Epithelial cell of prostate (primary cell): ENCODE measurements at places on chromosomes 5 and 9.

- DNase-seq, result peak; percentile 16
These were observed 196.8 kb downstream of the PRDM9 start for GRCh38 chr5:23703940-23704855.

DNA sequence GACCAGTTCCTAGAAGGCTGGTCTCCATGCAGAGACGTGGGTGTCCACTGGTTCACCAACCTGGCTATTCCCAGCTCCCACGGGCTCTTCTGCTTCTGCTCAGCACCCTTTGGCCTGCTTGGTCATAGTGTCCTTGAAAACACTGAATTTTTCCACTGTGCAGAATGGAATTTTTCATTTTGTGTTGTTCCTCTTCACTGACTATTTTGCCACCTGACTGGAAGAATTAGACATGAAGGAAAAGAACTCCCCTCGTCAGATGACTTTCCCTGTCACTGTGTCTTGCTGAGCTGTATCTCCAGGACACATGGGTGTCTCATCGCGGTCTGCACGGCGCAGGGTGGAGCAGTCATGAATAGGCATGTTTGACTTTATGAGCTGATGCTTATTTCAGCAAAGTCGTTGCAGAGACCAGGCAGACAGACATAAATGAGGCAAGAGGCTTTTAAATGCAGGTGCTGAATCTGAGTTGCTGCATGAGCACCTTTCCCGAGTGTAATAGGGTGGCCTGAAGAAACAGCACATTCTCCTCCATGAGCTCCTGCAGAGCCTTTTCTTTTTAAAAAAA is 50.2 kb upstream of the SEMA4D start:
- peak; percentile 58 for DNase-seq

DNA sequence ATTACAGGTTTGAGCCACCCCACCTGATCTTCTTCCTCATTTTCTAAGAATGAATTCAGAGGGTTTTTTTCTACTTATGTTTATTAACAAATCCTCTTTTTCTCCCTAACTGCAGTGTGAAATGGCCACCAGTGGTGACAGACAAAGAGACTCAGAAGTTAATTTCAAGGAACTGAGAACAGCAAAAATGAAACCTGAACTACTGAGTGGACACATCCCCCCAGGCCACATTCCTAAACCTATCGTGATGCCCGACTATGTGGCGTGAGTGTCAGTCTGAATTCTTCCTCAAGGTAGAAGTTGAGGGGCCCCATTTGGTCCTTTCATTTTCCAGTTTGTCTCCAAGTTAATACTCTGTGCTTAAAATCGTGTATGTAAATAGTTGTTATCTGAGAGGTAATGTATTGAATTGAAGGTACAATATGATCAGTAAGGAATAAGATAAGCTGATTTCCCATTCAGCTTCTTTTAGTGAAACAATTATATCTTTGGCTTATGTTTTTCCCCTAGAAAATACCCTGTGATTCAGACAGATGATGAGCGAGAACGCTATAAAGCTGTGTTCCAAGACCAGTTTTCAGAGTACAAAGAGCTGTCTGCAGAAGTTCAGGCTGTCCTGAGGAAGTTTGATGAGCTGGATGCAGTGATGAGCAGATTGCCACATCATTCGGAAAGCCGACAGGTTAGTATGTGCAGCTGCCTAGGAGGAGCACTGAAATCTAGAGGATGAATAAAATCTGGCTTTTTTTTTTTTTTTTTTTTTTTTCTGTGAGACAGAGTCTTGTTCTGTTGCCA is 17.7 kb downstream of the MARVELD2 start:
- DNase-seq, result no peak

GRCh38 chr9:14314424-14314928 is 535 bp upstream of the NFIB start:
- DNase-seq, result peak; percentile 87

GRCh38 chr9:114798780-114799427 is 6.9 kb downstream of the TNFSF15 start:
- DNase-seq, result no peak

DNA sequence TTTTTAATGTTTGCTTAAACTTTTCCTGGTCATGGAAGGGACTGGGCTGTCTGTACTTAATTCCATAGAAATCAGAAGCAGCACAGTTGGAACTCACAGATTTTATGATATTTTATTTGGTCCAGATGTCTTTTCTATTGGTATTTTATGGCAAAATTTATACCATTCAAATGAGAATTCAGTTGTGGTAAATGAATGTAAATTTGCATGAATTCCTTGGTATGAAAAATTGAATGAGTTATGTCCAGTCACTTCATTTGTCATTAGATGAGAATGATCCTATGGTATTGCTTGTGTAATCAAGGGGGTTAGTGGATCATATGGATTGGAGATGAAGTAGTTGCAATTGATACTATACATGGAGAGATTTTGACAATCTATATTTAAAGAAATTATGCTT is 188.0 kb downstream of the KDM4C start:
- DNase-seq, result no peak

GRCh38 chr5:65451436-65451835 is 30.3 kb downstream of the ADAMTS6 start:
- DNase-seq, result no peak

DNA sequence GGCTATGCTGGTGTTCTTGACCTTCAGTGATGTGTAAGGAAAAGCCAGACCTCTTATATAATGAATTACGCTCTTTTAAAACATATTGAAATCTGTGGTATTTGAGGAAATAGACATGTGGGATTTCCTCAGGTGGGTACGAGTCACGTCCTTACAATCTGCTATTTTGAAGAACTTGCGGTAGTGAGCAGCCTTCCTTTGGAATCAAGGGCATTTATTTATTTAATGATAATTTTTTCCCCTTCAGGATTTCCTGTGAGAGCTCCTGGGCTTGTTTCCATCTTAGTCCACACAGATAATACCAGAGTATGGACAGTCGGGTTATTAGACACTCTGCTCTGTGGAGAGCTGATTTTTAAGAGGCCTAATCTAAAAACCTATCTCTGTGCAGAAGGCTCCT is 167.9 kb downstream of the ARHGEF28 start:
- no peak for DNase-seq

DNA sequence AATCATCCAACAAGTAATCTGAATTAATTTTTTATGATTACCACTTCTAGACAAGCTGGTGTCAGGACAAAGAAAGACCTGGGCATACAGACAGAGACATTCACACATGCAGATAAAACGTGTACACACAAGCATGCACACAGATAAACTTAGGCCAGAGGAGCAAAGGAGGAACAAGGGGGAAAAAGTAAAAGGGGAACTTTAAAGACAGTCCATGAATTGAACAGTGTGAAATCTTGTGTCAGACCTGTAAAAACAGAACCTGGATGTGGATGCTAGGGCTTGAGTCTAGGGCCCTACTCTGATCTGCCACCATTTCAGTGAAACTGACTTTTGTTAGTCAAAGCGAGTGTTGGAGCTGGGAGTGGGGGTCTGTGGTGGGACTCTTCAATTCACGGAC is 11.2 kb upstream of the ZSWIM6 start:
- no peak for DNase-seq

DNA sequence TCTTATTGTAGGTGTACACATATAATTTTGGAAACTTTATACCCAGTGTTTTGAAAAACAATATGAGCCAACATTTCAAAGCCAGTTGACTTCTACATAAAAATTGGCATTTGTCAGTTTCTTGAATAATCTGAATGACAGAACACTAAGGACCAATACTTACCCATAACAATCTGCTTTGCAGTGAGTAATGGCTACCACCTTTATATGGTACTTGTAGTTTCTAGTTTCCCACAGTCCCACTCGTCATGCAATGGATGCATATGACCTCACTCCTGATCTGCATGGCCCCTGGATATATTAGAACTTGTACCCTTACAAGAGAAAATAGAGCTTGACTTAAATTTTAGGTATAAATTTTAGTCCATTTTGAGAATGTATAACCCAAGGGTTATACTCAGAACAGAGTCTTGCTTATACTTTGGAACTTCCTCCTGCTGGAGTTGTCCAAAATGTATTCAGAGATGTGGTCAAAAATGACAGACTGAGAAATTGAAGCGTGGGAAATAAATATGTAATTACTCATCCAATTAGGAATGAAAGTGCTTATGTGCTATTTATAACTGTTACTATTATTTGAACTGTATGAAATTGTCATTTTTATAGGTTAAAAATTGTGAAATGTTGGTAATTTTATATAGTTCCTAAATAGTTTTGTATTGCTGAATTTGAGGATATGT is 19.5 kb downstream of the XRCC4 start:
- DNase-seq, result no peak

GRCh38 chr9:100228352-100228869 is 124.3 kb downstream of the TEX10 start:
- no peak for DNase-seq

- DNase-seq, result no peak
These were observed 25.6 kb downstream of the UNC5A start for GRCh38 chr5:176835918-176836317.

DNA sequence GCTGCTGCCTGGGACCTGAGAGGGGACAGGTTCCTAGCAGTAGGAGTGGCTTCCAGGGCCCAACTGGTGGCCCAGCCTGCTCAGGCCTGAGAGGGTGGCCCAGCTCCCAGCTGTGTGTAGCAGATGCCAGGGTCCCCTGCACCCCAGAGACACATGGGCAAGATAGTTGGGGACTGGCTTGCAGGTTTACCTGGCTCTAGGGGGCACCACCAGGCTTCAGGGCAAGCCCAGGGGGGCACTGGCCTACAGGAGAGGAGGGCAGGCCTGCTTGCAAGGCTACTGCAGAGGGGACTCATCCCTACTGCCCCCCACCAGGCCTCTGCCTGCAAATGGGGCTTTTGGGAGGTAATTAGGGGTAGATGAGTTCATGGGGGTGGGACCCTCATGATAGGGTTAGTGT is 123.3 kb downstream of the ZNF354C start:
- DNase-seq, result no peak

DNA sequence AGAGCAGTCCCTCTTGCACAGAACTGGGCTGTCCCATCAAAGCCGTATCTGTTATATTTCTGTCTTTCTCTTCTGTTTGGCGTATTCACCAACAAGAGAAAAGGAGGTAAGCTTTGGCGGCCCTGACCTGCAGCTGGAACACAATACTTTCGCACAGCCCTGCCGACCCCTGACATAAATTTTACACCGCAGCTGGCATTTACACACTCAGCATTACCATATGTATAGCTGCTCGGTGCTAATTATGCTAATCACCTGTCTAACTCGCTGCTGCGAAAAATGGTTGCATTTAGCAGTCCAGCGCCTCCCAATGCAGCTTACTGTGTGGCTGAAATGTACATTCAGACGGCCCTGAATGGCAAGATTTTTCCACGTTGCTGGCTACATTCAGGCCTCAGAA is 20.8 kb downstream of the PTCH1 start:
- DNase-seq, result no peak

DNA sequence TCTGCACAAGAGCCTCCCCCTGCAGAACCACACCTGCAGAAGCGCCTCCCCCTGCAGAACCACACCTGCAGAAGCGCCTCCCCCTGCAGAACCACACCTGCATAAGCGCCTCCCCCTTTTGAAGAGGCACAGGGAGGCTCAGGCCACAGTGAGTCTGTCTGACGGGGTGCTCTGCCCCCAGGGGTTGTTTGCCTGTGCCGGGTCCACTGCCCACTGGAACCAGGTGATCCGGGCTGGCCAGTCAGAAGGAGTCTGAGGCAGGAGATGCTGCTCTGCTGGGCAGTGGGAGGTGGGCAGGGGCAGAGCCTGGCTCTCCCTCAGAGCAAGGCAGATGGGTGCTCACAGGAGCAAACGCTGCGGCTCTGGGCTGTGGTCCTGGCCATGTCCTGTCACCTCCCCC is 60.8 kb upstream of the RNU6ATAC start:
- no peak for DNase-seq

- DNase-seq, result no peak
These were observed 14.8 kb upstream of the PSMD5 start for GRCh38 chr9:120857481-120857880.

DNA sequence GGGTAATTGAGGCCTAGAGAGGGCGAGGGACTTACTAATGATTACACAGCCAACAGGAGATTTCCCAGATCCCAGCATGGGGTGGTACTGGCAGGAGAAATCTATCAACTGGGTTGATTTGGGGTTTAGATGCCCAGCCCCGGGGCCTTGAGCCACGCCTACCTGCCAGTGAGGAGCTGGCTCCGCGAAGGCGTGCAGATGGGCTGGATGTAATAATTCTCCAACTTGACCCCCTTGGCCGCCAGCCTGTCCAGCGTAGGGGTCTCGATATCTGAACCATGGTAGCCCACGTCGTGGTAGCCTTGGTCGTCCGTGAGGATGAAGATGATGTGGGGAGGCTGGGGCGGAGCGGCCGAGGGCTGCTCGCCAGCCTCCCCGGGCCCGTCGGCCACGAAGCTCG is 804 bp downstream of the ARSI start:
- no peak for DNase-seq

GRCh38 chr9:36873247-36873875 is 160.7 kb downstream of the PAX5 start:
- peak; percentile 5 for DNase-seq

DNA sequence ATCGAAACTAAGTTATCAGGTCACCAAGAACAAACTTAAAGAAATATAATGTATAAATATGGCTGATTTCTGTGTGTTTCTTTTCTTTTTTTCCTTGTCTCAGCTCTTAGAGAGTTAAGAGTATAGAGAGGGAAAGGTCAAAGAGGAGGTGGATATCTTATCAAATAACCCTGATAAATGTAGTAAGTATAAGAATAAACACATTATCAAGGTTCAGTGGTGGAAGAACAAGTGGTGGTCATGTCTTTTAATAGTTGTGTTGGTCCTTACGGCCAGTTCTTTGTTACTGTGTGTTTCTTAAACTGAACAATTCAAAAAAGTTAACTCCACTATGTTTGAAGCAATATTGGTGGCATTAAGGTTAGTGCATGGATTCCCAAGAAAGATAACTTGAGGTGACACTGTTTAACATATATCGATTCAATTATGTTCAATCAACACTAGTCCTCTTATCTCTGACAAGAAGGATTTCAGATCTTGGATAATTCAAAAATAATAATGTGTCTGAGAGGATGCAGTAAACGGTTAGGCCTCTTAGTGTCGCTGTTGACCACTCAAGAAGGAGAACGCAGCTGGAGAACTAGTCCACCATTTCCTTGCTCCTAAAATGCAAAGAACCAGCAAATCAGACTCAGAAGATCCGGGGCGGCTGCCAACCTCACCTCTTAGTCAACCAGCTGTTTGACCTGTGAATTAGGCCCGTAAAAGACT is at the start of gene PCDHGA3:
Gene PCDHGA3, plus strand, starts transcription at position 588 of the 711 bp plus-strand sequence. CDS start 205 bp downstream, outside the sequence.
- DNase-seq, result no peak

GRCh38 chr9:100126423-100126822 is 27.4 kb downstream of the INVS start:
- DNase-seq, result no peak

- DNase-seq, result no peak
These were observed 54.9 kb downstream of the ADGRV1 start for GRCh38 chr5:90613459-90613858.
